GM12878 (cell line): ENCODE measurements at places on chromosomes 13 and 19.

GRCh38 chr19:36136964-36137686, 2.7 kb upstream of the CAPNS1 start:
- DNase-seq, result no peak

DNA sequence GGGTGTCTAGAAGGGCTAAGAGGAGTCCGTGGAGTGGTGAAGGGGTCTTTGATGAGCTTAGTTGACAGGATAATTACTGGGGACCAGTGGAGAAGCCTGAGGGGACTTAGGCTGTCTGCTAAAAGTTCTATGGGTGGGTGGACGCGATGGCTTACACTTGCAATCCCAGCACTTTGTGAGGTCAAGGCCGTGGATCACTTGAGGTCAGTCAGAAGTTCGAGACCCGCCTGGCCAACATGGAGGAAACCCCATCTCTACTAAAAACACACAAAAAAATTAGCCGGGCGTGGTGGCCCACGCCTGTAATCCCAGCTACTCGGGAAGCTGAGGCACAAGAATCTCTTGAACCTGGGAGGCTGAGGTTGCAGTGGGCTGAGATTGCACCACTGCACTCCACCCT, 2.8 kb upstream of the GSK3A start:
- no peak for DNase-seq

DNA sequence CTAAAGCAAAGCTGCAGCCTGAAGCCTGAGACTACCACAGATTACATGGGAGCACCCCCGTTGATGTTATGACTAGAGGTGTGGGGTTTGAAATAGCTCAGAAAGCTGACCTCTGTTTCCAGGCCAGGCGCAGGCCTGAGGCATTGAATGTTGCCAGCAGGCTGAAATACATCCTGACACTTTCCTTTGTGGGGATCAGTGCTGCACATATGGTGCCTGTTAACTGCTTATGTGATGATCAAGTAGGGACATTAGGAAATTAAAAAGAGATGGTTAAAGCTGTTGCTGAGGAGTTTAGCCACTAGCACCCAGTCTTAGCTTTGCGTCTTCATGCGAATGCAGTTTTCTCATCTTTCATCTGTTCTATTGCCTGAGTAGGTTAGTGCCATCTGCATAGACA, 83.2 kb downstream of the CCNA1 start:
- no peak for DNase-seq

DNA sequence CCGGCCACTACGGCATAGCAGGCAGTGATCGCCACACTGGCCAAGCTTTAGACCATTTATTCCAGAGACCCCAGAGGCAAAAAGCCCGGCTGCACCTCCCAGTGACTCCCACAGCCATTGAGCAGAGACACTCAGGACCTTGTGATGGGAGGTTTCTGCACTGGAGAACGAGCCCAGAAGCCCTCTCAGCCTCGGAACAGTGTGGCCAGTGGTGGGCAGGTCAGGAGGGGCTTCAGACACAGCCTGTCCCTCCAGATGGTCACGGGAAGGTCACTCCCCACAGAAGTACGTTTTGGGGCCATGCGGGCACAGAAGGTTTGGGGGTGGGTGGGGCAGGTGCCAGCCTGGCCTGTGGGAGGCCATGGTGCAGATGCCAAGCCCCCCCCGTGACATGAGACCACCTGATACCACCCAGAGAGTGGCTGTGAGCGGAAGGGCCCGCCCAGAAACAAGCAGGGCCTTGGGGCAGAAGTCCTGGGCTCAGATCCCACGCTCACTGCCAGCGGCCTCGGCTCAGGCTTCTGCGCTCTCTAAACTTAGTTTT, 599 bp upstream of the F10 start:
- no peak for DNase-seq

GRCh38 chr13:48626077-48626449, 27.7 kb upstream of the CYSLTR2 start:
- DNase-seq, result no peak

GRCh38 chr13:111065698-111066097, 49.4 kb upstream of the ARHGEF7 start:
- no peak for DNase-seq

DNA sequence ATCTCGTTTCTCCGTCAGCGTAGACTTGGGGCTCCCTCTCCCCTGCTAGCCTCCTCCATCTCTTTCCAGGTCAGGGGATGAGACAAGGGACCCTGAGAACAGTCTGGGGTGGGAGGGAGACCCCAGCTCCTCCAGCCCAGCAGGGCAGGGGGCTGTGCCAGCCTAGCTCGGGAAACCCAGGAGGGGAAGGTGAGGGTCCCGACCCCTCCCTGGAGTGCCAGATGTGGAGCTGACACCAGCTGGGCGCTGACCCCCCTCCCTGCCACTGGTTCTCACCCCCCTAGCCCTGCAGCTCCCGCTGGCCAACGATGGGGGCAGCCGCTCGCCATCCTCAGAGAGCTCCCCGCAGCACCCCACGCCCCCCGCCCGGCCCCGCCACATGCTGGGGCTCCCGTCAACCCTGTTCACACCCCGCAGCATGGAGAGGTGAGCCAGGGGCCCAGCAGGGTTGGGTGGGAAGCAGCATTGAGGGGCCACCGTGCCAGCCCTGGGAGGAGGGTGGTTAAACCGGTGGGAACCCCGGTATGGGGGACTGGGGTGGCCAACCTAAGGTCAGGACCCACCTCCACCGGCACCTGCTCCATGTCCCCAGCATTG, 5.1 kb upstream of the TGFBR3L start:
- no peak for DNase-seq

GRCh38 chr13:113109151-113110047, 3.8 kb downstream of the F7 start:
- no peak for DNase-seq

DNA sequence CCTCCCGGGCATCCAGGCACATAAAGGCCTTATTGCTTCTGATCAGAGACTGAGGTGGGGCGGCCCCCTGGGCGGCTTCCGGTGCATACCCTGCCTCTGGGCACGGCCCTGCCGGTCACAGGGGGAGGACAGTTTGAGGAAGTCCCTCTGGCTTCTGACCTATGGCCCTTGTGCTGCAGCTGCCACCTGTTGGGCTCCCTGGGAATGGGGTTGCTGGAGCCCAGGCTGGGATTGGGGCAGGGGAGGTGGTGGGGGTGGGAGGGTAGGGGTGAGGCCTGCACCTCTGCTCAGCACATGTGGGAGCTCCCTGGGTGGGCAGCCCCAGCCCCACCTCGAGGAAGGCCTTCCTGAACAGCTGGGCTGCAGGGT, 10.7 kb downstream of the ANO8 start:
- DNase-seq, result no peak

- DNase-seq, result no peak
Measured at GRCh38 chr13:46492946-46493345, 60.0 kb upstream of the LRCH1 start.

GRCh38 chr13:76994281-76994680, 2.4 kb downstream of the CLN5 start:
- DNase-seq, result no peak

DNA sequence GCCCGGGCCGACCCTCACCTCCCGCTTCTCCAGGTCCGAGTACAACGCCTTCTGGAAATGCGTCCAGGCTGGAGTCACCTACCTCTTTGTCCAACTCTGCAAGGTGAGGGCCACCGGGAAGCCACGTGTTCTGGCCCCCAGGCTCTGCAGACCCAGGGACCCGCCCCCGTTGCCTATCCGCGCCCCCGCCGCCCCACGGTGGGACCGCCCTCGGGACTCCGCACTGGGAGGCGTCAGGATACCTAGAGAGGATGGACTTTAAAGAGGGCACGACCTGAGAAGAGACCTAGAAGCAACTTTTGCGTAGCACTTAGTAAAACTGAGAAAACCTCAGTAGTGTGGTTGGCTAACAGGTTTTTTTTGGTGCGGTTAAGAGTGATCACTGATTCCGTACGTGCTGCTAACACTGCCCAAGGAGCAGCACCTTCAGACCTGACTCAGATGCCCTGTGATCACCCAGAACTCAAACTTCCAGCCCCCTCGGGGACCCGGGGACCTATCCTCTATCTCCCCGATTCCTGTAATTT, 492 bp downstream of the TMEM147 start:
- peak; percentile 60 for DNase-seq

DNA sequence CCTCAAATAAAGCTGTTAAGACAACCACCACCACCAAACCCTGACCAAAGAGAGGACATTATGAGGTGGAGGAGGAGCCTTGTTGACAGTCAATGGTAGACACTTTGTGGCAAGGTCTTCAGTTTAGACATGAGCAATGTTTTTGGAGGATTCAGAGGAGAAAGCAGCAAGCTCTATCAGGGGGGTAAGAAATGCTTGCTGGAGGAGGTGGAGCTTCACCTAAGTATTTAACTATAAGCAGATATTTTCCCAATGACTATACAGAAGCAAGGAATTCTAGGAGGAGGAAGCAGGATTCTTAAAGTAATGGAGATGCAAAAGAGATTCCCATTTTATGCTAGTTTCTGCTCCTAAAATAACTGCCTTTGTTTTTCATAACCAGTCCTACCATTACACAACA, 74.2 kb downstream of the TRPC4 start:
- no peak for DNase-seq

DNA sequence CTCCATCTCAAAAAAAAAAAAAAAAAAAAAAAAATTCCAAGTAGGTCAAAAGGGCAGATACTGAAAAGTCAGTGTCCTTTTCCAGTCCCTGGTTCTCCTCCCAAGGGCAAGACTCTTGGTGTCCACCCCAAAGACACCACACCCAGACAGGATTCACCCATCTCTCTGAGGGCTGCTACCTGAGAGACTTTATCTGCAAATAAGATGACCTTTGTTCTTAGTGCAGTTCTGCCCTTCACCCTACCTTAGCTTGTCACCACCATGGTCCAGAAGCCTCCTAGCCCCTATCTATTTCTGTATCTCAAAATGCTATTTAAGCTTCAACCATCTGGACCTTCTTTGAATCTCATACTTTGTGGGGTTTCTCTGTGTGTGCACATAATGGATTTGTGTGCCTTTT, 4.2 kb upstream of the FBXO27 start:
- no peak for DNase-seq

DNA sequence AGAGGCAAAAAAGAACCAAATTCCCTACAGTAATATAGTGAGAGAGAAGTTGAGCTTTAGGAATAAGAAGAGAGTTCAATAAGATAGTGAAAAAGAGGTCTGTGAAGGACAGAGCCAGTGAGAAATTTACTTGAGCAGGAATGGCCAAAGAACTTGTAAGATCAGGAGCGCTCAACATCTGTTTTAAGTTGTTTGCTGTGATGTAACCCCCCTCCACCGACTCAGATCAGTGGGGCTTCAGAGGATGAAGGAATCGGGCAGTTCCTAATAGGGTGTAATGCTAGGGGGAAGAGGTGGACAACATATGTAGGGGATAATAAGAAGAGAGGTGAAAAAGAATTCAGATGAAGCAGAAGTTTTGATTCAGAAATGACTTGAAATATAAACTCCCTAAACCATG, 85.3 kb upstream of the FNDC3A start:
- DNase-seq, result no peak

DNA sequence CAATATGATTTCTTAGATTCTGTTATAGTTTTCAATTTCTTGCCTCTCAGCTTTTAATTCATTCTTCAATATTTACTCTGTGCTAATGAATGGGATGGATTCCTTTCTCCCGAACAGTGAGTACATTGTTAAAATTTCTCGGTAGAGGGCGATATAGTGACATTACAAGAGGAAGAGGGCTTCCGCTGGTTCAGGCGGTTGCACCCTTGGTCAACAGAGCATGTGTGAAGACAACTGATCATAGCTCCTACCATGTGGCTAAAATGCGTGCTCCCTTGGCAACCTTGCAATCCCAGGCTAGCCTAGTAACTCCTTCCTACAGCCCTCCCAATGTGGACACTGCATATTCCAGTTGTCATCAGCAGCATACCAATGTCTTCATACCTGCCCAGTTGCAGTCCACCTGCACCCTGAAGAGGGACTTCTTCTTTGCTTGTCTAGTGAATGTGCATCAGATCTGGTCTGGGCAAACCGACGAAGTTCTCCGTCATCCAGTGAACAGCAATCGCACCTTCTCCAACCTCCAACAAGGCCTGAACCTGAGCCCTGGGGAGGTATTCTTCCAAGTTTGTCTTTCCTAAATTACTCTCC, 653.0 kb upstream of the GPC6 start:
- DNase-seq, result no peak

DNA sequence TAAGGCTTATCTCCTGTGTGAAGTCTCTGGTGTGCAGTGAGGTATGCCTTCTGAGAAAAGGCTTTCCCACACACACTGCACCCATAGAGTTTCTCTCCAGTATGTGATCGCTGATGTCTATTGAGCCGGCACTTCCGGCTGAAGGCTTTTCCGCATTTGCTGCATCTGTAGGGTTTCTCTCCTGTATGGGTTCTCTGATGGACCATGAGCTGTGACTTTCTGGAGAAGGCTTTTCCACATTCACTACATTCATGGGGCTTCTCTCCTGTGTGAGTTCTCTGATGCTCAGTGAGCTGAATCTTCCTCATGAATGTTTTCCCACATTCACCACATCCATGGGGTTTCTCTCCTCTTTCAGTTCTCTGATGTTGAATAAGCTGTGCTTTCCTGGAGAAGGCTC, 14.7 kb downstream of the ZNF577 start:
- DNase-seq, result no peak

DNA sequence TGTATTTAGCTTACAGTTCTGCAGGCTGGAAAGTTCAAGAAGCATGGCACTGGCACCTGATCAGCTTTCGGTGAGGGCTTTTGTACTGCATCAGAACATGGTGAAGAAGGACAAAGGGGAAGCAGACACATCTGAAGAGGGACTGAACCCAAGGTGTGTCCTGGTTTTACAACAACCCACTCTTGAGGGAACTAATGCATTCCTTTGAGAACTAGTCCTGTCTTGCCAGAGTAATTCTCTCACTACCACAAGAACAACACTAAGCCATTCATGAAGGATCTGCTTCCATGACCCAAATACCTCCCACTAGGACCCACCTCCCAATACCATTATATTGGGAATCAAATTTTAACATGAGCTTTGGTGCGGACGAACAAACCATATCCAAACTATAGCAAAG, 93.6 kb downstream of the RFC3 start:
- DNase-seq, result no peak

DNA sequence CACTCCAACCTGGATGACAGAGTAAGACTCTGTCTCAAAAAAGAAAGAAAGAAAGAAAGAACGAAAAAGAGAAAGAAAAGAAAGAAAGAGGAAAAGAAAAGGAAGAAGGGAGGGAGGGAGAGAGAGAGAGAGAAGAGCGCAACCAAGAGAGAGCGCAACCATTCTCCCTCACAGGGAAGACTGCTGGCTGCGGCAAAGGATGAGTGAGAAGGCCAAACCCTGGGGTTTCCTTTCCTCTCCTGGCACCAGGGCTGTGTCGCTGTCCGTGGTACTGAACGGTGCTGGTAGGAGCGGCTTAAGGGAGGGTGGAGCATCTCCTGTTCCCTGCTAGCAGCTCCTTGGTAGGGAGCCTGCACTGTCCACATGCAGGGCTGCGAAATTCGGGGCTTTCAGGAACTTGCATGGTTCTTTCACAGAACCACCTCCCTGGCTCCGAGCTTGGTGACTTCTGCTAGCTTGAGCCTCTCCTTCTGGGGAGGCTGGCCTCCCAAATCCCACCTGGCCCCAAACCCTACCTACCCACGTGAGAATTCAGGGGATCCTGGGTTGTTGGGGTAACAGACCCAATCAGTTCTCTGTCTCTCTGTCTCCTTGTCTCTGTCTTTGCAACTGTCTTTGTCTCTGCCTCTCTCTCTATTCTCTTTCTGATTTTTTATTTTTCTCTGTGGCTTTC, 51.1 kb upstream of the ZNRF4 start:
- no peak for DNase-seq
